ENCODE measurements at places on chromosomes 2 and 18.

DNA sequence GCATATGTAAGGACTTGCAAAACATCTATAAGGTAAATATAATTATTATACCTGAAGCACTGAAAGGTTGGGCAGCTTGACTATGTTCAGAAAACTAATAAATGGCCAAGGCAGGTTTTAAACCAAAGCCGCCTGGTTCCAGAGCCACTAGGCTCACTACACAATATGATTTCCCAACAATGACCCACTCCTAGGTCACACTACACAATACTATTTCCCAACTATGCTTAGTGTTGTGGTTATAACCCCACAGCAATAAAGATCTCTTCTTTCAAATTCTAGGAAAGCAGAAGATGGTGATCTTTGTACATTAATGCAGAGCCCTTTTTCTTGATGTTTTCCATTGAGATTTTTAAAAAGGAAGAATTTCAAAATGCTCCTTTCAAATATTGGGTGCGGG is 180.4 kb downstream of the CYRIA start:
- DNase-seq = no peak

GRCh38 chr2:21469158-21469557 is 345.4 kb downstream of the TDRD15 start:
- DNase-seq = no peak

- no peak for DNase-seq
Observed at GRCh38 chr2:9498210-9498609, 23.9 kb downstream of the IAH1 start.

DNA sequence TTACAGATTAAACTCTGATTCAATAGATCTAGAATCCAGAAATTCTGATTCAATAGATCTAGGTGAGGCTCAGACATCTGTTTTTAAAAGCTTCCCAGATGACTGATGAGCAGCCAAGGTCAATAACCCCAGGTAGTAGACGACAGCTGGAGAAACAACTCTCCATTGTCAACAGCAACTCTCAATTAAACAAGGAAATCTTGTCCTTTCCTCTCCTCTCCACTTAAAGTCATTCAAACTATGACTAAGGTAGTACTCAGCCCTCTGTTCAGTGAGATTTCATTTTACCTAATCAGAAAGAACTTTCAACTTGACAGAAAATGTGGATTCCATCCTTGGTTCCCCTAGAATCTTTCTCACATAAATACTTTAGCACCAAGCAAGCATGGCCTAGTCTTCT is 94.6 kb upstream of the SCG2 start:
- no peak for DNase-seq

DNA sequence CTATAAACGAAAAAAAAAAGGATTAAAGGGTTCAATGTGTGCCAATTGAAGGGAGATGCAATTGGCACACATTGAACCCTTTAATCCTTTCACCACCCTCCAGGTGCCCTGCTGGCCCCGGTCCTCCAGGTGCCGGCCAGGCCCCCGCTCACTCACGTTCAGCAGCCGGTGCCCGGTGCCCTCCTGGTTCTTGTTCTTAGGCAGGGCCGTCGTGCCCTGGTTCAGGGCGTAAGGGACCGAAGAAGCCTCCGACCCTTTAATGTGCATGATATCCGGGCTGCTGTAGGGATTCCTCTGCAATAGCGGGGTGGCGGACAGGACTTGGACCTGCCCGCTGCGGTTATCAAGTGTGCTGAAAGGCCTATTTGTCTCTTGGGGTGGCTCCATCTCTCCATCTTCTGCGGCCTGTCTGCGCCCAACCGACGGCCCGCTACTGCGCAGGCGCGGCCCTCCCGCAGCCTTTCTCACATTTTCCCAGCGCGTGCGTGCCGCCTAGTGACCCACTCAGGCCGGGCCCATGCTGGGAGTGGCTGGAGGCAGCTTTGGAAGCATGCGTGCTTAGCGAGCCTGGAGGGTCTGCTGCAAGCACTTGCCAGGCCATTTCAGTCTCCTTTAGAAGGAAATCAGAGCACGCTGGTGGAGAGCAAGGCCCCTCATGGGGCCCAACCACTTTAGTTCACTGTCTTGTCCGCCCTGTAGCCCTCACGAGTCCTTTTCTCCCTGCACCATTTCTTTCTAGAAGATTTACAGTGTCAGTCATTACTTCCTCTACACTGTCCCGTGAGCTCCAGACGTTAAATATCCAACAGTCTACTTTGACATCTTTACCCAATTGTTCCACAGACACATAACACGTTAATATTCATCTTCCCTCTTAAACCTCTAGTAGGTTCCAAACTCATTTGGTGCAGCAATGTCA is 24.3 kb downstream of the TMEM237 start:
- DNase-seq = no peak

GRCh38 chr2:33083699-33084387 is 137.1 kb downstream of the LTBP1 start:
- DNase-seq = no peak

DNA sequence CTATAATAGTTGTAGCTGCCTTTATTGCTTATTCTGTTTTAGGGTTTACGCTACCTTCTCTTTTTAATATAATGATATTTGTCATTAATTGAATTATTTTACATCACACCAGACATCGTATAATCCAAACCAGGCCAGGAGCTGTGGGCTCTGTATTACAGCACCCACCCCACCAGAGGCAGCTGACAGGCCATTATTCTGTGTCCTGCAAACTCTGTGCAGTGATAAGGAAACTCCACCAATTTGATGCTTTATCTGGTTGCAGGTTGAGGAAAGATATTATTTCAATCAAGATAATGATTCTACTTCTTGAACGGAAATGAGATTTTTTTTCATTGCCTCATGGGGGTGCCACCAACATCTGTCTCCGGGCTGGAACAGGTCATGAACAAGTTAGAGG is 227.3 kb downstream of the ZBTB7C start:
- DNase-seq = no peak
